ENCODE measurements at places on chromosomes 2 and 18. TPM values are rescaled to one million over a fixed set of nuclear protein-coding genes. Genes with fewer than 3 reads are reported as not detected.

GRCh38 chr2:70371753-70372152, 69.9 kb upstream of the FAM136A start:
- DNase-seq: no peak

GRCh38 chr18:4544142-4544541, 89.0 kb upstream of the DLGAP1 start:
- DNase-seq: no peak

- no peak for DNase-seq
Measured at GRCh38 chr18:34697891-34698290, 12.2 kb upstream of the DTNA start.

- DNase-seq: peak; percentile 75
Measured at GRCh38 chr2:172864182-172864581, 128.5 kb downstream of the RAPGEF4 start.

- peak; percentile 80 for DNase-seq
Measured at GRCh38 chr18:13501891-13502290, 224.5 kb downstream of the FAM210A start.

HOXD1 gene
- not detected for total RNA-seq

PRKAG3 gene
- total RNA-seq: not detected

IL36B gene
- not detected for total RNA-seq

Measured in activated CD4-positive, alpha-beta T cell treated with anti-CD3 and anti-CD28 coated beads, Interleukin-2, amount 10 ng/mL, durations not matched to agents 24 days and 14 days (primary cell).